Endodermal cell (in vitro differentiated cells): ENCODE measurements at places on chromosomes 3 and 15. TPM values are rescaled to one million over a fixed set of nuclear protein-coding genes. Genes with fewer than 3 reads are reported as not detected.
A peak's percentile ranks its signal among the peaks of the same experiment; 100 is the strongest.

GRAMD2A gene
- total RNA-seq, result 1.7 and 2.0 TPM in 2 replicates

GRCh38 chr15:98657721-98658120 is 9.4 kb downstream of the IGF1R start:
- H3K4me3 ChIP-seq, result no peak overlapping the region
- no peak overlapping the region for H3K27ac ChIP-seq
- H3K36me3 ChIP-seq, result peaks cover 7% of the 10 kb centered on the region
- peak; percentile 50 for DNase-seq
- peaks cover 37% of the 10 kb centered on the region for H3K4me1 ChIP-seq

DNA sequence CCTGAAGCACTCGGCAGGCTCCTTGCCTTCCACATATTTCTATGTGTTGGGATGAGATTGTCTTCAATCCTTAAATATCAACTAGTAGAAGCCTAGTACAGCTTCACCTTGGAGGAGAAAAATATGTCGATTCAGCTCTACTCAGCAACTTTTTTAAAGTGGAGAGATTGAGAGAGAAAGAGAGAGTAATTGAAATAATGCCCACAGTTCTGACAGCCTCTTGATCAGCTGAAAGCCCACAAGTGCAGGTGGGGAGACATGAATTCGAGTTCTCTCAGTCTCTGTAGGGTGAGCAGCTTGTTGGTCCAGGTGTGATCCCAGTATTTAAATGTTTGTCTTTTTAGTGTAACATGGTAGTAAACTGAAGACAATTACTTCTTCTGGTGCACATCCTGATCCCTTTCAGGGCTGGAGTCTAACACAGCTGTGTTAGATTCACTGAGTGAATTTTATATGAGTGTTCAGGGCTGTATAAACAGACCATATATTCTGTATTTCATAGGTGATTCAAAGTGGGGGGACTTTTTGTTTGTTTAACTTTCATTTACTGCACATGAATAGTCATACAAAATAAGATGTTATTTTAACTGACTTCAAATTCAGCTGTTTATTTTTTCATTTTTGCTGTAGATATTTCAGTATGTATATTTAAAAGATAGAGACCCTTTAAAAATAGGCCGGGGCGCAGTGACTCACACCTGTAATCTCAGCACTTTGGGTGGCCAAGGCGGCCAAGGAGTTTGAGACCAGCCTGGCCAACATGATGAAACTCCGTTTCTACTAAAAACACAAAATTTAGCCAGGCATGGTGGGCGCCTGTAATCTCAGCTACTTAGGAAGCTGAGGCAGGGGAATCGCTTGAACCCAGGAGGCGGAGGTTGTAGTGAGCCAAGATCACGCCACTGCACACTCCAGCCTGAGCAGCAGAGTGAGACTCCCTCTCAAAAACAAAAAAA is 64.0 kb downstream of the ST6GAL1 start:
- peaks cover 22% of the 10 kb centered on the region for H3K36me3 ChIP-seq
- no peaks in the 10 kb centered on the region for H3K4me1 ChIP-seq
- no peak for DNase-seq
- H3K4me3 ChIP-seq, result no peak overlapping the region

EAF2 gene
- 2.4 and 3.5 TPM in 2 replicates for total RNA-seq

DNA sequence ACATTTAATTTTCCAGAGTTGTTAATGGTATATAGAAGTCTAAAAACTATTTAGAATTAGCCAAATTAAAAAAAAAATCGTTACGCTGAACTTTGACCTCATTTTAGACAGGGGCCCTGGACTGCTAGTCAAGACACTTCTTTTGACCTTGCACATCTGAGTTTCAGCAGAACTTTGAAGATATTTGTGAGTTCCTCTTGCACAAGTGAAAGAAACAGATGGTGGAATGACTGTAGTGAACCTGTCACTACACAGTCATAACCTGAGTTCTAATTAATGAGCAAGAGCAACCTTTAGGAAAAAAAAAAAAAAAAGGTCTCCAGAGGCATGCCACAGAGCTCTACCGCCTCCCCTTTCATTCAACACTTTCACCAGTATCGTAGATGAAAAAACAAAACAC is 5.3 kb downstream of the MYO5C start:
- H3K27ac ChIP-seq, result no peak overlapping the region
- no peak for DNase-seq
- peaks cover 14% of the 10 kb centered on the region for H3K27me3 ChIP-seq
- peaks cover 3% of the 10 kb centered on the region for H3K36me3 ChIP-seq

DNA sequence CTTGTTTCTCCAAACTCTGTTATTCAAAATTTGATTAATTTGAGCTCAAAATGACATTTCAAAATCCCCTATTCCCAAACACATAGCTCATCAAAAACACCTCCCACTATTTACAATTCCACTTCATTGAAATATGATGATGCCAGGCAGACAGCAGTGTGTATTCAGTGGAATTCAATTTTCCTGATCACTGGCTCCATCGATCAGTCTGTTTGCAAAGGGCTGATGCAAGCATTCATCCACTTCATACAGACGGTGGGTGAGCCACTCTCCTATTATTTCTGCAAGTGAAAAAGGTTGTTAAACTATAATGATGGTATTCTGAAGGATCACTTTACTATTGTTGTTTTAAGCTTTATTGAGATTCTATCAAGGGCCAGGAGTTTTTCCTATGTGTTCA is 90.7 kb downstream of the RTP4 start:
- H3K4me3 ChIP-seq, result no peak overlapping the region
- H3K4me1 ChIP-seq, result no peaks in the 10 kb centered on the region
- no peak overlapping the region for H3K27ac ChIP-seq
- H3K36me3 ChIP-seq, result no peaks in the 10 kb centered on the region
- no peaks in the 10 kb centered on the region for H3K27me3 ChIP-seq

DNA sequence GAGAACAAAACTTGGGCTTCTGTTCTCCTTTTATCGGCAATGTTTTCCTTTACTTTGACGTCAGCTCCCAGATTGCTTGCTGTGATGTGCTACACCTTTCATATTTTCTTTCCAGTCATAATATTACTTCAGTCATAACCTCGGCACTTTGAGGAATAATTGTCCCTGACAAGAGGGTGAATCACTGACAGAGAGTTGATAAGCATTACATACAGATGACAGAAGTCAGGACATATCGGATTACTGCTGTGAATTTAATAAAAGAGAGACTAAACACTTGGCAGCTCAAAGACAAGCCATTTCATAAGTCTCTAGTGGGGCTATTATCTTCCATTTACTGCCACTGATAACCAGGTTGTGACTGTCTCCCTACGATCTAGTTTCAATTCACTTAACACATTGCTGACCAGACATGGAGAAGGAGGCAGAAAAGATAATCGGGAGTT is 362.1 kb upstream of the ARRDC4 start:
- H3K27me3 ChIP-seq, result no peaks in the 10 kb centered on the region
- peaks cover 6% of the 10 kb centered on the region for H3K4me1 ChIP-seq
- H3K4me3 ChIP-seq, result no peak overlapping the region
- H3K27ac ChIP-seq, result no peak overlapping the region
- H3K36me3 ChIP-seq, result no peaks in the 10 kb centered on the region
- no peak for DNase-seq

DNA sequence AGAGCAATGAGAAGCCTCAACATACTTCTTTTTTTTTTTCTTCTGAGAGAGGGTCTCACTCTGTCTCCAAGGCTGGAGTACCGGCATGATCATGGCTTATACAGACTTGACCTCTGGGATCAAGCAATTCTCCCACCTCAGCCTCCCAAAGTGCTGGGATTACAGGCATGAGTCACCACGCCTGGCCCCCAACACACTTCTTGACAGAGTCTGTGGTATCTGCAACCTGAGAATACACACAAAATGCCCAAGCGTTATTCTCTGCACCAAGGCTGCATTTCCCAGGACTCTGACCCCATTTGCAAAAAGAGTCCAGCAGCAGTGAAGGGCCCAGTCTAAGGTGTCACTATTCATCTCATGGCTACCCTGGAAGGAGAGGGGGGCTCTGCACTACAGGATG is 42.7 kb upstream of the BLM start:
- DNase-seq, result no peak
- H3K27me3 ChIP-seq, result no peaks in the 10 kb centered on the region
- no peaks in the 10 kb centered on the region for H3K4me1 ChIP-seq
- H3K4me3 ChIP-seq, result no peak overlapping the region

BCHE gene
- 0.79 TPM in 2 replicates for total RNA-seq

DNA sequence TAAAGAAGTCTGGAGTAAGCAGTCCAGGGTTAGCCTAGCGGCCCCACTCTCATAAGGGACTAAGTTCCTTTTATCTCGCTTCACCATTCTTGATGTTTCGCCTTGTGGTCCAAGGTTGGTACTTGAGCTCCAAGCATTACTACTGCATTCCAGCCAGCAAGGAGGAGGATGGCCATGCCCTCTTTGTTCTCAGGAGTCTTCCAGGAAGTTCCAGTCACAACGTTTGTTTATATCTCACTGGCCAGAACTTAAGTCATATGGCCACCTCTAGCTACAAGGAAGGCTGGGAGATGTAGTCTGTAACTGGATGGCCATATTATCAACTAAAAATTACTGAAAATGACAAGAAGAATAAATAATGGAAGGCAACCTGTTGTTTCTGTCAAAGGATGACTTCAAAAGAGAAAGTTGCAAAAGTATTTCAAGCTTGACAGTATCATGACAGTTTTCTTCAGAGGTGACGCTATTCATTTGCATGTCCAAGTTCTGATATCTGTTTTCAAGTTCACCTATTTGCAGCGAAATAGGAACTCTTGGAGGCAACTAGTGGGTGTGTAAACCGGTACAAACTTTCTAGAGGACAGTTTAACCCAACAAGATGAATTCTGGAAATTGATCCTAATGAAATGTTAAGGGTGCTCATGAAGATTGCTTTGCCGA is 118.6 kb downstream of the PGPEP1L start:
- H3K36me3 ChIP-seq, result peaks cover 21% of the 10 kb centered on the region
- H3K4me1 ChIP-seq, result peaks cover 3% of the 10 kb centered on the region
- H3K4me3 ChIP-seq, result no peak overlapping the region
- DNase-seq, result no peak
- H3K27me3 ChIP-seq, result no peaks in the 10 kb centered on the region

DNA sequence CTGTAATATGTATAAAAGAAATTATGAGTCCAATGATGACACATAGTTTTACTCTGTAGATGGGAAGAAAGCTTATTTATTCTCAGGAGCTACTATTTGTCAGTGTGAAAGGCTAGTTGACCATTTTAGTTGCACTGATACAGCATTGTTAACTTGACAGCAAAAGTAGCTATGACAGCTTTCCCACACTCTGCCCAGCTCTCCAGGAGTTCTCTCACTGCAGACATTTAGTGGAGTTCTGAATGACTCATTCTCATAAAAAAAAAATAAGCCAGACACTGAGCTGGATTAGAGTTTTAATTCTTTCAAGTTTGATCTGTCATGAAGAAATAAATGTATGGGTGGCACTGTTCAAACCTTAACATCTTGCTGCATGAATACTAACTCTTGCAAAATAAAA is 77.2 kb upstream of the CFAP20DC start:
- H3K27me3 ChIP-seq, result no peaks in the 10 kb centered on the region
- H3K27ac ChIP-seq, result peak overlapping the region; percentile 88
- peaks cover 3% of the 10 kb centered on the region for H3K4me1 ChIP-seq
- no peak overlapping the region for H3K4me3 ChIP-seq
- no peaks in the 10 kb centered on the region for H3K36me3 ChIP-seq

GPR171 gene
- not detected in 2 replicates for total RNA-seq

DNA sequence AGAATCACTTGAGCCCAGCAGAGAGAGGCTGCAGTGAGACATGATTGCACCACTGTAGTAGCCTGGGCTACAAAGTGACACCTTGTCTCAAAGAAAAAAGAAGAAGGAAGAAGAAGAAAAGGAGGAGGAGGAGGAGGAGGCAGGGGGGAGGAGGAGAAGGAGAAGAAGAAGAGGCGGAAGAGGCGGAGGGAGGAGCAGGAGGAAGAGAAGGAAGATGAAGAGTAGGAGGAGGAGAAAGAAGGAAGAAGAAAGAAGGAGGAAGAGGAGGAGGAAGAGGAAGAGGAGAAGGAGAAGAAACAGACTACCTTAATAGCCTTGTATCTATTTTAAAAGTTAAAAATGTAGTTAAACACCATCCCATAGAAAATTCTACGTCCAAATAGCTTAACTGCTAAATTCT is 19.1 kb upstream of the ARF4 start:
- no peak overlapping the region for H3K4me3 ChIP-seq
- no peaks in the 10 kb centered on the region for H3K4me1 ChIP-seq
- H3K27me3 ChIP-seq, result no peaks in the 10 kb centered on the region
- no peak for DNase-seq
- H3K27ac ChIP-seq, result no peak overlapping the region

DNA sequence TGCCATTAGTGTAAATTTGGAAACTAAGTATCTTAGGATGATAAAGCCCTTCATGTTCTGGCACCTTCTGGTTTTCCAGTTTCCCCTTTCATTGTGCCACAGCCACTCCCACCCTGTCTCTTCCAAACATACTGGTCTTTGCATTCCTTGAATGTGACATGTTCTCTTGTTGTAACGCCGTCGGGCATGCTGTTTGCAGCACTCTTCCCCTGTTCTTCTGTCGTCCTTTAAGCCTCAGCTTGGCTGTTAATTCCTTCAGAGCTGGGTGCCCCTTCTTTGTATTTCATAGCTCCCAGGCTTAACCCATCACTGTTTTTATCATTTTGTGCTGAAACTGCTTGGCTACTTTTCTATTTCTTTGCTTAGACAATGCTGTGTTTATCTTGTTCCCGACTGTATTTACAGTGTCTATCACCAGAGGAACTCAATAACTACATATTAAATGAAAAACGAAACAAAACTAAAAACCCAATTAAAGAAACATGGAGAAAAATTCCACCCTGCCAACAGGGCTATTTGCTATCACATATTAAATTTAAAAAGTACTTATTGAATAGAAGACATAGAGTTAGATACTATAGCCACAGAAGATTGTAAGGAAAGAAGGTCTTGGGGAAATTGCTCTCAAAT is 95.4 kb upstream of the KCNAB1 start:
- H3K27me3 ChIP-seq, result no peaks in the 10 kb centered on the region
- peaks cover 9% of the 10 kb centered on the region for H3K4me1 ChIP-seq
- H3K27ac ChIP-seq, result no peak overlapping the region
- DNase-seq, result peak; percentile 62
- no peaks in the 10 kb centered on the region for H3K36me3 ChIP-seq

GRCh38 chr3:133828576-133829309 is 23.1 kb downstream of the SRPRB start:
- H3K4me1 ChIP-seq, result no peaks in the 10 kb centered on the region
- H3K27me3 ChIP-seq, result no peaks in the 10 kb centered on the region
- peak; percentile 77 for DNase-seq

DNA sequence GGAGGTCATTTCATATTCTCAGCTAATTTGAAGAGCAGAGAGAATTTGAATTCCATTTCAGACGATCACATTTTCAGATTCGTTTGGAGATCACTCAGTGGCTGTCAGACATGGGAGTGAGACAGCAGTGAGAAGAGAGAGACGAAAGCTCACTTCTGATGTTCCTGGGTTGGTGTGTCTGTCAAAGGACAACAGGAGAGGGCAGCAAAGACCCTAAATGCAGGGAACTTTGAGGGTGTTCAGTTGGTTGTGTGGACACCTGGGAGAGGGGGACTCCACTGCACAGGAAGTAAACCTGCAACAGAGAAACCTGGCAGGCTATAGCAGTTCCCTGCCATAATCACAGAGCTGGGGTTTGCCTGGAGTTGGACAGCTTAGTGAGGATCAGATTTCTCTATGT is 675.1 kb downstream of the SQOR start:
- H3K27me3 ChIP-seq, result peaks cover 7% of the 10 kb centered on the region
- H3K4me1 ChIP-seq, result no peaks in the 10 kb centered on the region
- H3K27ac ChIP-seq, result no peak overlapping the region
- no peaks in the 10 kb centered on the region for H3K36me3 ChIP-seq
